ENCODE measurements at places on chromosomes 7 and 10.

DNA sequence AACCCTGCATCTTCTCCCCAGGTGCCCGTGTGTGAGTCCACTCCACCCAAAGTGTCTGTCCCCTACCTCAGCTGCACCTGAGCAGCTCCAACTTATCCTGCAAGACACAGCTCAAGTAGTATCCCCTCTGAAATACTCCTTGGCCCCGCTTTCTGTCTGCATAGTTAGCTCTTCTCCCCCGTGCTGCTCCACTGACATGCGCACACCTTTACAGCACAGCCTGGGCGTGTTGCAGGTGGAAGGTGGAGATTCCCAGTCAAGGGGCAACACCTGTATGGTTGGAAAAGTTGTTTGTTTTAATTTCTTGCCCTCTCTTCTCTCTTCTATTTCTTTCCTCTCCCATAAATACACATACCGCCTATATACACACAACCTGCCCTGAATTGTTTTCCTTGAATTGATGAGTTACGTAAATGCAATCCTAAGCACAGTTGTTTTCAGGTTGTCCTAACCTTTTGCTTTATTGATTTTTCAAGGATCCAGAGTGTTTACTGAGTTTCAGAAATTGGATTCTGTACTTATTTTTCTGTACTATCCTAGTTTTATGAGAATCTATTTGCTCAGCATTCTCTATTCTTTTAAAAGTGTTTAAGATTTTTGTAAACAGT, 14.9 kb downstream of the MET start:
- DNase-seq: no peak

- DNase-seq: peak; percentile 36
These were observed 851 bp upstream of the GOT1 start for GRCh38 chr10:99431190-99431760.

- DNase-seq: no peak
These were observed 148.4 kb downstream of the PLXDC2 start for GRCh38 chr10:19964625-19965024.

DNA sequence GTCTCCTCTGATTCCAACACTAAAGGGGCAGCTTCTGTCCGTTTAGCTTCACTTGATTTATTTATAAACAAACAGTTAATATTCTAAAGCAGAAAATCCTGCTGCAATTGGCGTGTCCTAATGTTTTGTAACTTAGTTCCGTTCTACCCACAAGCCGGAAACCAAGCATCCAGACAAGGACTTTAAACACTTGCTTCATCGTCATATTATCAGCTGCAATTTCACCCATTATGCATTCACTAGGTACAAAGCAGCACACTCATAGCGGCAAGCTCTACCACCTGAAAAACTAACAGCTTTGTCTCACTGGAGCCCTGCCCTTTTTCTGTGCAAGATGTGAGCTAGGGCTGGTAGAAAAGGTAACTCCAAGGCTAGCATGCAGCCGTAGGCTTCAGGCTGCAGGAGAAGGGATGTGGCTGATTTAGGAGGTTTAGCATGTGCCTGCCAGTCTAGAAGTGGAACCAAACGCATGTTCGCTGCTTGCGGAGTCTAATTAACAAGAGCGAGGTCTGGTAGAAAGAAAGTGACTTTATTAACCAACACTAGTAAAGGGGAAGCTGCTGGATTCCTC, 43.7 kb upstream of the BPGM start:
- no peak for DNase-seq

- no peak for DNase-seq
These were observed 160.7 kb downstream of the ZEB1 start for GRCh38 chr10:31479752-31480151.

DNA sequence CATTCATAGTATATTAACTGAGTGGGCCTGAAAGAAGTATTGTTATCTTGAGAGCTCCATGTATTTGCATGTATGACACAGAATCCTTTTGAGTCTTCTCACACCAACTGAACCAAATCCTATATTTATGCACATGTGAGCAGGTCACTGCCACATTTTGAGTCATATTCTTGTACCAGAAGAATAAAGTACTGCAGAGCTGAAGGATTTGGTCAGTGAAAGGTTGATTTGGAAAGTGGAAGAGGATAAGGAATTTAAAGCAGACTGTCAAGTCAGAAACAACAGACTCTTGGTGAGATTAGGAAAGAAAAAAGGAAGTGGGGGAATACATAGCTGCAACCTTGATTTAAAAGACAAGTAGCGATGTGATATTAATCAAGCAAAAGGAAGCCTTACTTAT, 121.8 kb downstream of the ARID5B start:
- DNase-seq: no peak

DNA sequence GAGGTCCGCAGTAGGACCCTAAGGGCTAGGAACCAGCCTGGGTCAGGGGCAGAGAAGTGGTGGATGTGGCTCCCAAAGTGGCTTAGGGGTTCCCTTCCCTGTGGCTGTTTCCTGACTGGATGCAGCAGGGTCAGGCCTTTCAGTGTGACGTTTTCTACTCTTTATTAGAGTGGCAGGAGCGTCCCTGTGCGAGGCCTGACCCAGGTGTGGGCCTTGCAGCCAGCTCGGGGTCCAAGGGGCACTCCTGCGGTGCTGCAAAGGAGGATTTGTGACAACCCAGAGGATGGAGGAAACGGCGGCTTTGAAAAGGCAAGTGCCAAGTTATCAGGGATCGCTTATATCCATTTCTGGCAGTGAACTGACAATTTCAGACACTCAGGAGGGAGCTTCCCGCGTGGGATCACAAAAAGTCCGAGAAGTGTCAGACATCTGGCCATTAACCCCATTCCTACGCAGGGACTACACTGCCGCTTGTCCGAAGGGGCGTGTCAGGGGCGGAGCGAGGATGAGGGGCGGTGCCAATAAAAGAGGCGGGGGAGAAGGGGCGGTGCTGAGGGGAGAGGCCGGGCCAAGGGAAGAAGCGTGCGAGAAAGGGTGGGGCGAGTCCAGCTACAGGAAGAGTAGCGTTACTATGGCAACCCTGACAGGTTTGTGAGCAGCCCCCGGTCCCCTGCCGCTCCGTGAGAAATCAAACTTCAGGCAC, 98.8 kb upstream of the ZNF722 start:
- DNase-seq: peak; percentile 73

GRCh38 chr10:71881647-71882355, 30.8 kb upstream of the PSAP start:
- no peak for DNase-seq

- no peak for DNase-seq
These were observed 301.8 kb upstream of the MGMT start for GRCh38 chr10:129165076-129165720.

- no peak for DNase-seq
These were observed 34.8 kb downstream of the SVOPL start for GRCh38 chr7:138666385-138666784.

DNA sequence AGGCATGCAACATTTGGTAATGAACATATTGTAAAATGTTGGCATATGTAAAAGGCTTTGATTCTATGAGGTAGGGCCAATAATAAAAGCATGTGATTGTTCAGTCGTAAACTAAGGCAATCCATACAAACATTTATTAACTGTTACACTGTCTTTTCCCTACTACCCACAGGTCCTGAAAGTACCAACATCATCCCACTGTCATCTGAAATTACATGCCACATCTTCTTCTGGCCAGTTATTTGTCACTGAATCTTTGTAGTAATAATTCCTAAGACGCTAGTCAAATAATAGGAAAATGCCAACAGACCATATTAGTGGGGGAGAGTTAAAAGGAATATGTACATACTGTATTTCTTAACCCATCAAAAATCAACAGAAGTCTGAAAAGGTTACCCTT, 27.2 kb downstream of the DNAJC1 start:
- DNase-seq: no peak

DNA sequence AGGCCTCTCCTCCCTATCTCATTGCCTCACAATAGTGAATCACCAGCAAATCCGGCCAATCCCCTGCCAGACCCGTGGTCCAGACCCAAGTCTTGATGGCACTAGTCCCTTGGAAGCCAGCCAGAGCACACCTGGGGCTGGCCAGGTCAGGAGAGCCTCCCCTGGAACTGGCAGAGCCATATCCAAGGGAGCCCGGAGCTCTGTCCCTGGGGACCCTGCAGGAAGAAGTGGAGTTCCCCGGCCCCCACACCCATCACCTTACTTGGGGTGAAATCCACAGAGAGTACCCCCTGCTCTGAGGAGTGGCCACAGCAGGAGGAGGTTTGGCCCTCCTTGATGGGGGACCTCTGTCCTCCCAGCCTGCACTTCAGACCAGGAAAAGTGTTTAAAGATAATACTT, 122.5 kb downstream of the HECW1 start:
- no peak for DNase-seq

GRCh38 chr7:112779667-112780066, 10.5 kb downstream of the TMEM168 start:
- no peak for DNase-seq

- no peak for DNase-seq
These were observed 70.4 kb upstream of the FZD8 start for GRCh38 chr10:35712486-35712885.

- no peak for DNase-seq
These were observed 257.8 kb upstream of the GNAI1 start for GRCh38 chr7:79876848-79877252.

- DNase-seq: no peak
These were observed 71.0 kb downstream of the DLG5 start for GRCh38 chr10:77855404-77856155.

DNA sequence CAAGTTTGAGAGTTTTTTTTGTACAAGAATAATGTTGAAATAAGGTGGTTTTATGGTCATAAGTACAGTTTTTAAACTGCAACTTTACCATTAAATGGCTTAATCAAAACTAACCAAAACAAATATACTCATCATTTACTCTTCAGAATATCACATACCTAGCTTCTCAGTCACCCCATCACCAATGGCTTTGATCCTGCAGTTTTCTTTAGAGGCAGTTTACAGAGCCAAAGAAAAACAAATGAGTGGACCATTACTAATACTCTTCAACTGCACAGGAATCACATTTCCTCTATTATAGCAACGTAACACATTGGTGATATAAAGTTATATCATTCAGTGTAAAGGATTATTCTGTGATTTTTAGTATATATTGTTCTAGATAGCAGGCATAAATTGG, 576.1 kb upstream of the LRRTM3 start:
- no peak for DNase-seq

- no peak for DNase-seq
These were observed 300.2 kb downstream of the NEBL start for GRCh38 chr10:20596911-20597310.

DNA sequence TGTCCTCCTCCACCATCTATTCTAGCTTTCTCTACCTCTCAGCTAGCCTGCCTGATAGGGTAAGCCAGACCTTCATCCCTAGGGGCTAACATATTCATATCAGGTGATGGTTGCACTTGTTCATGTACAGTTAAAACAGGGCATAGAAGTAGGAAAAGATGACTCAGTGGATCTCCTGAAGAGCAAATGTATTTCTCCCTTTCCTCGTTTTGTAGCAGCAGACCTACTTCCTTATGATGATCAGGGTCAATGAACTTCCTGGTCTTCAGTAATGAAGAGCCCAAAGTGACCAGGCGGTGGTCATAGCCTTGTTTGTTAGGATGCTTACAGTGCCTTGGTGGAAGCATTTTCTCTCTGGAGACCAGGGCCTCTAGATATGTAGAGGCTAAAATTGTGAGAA, 6.3 kb downstream of the LIPJ start:
- DNase-seq: no peak

Measured in omental fat pad (tissue), 4 donors.